Hepatic stellate cell (primary cell): ENCODE measurements at places on chromosomes 4 and X.

DNA sequence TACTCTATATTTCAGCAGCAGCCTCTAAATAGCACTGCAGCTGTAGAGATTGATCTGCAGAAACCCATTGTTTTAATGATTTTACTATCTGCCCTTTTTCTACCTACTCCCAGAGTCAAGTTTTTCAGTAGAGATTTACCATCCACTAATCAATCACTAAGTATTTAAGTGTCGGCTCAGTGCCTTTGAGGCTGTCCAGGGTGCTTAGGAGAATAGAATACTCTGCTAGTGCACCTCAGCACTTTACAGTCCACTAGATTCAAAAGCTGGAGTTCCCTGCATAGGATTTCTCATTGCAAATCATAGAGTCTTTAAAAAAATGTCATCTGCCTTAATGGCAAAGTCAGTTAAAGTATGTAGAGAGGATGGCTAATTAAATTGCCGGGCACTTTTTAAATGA is 29.6 kb upstream of the ANAPC4 start:
- DNase-seq = no peak

DNA sequence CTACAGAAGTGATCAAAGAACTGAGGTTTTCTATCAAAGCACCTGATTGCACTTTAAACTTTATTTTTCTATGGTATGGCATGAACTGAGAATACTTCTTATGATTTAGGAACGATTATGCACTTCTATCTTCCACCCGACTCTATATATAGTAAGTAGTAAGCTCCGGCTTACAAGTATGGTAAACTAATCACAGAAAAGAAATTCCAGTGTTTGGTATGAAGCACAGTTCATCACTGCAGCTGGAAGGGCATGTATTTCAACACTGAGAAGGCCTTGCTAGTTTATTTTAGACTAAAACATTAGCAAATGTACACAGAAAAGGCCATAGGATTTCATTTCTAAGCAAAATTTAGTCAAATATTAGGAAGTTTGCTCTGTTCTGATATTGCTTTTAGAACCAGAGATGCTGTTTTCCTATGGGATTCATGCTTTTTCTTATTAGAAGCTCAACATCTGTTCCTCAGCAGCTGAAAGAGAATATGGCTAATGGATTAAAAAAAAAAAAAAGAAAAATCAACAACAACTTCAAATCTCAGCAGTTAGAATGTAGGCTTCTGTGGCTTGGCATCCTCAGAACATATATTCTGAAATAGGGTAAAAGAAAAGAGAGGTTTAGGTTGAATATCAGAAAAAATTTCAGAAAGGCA is 273.5 kb downstream of the C4orf33 start:
- DNase-seq = no peak

- no peak for DNase-seq
Observed at GRCh38 chr4:6349896-6350603, 80.4 kb downstream of the WFS1 start.

GRCh38 chr4:8832113-8832915 is 39.3 kb downstream of the HMX1 start:
- DNase-seq = no peak

GRCh38 chrX:11272290-11272689 is 20.9 kb upstream of the AMELX start:
- DNase-seq = no peak

GRCh38 chr4:165308166-165308565 is 19.3 kb upstream of the MSMO1 start:
- DNase-seq = no peak

DNA sequence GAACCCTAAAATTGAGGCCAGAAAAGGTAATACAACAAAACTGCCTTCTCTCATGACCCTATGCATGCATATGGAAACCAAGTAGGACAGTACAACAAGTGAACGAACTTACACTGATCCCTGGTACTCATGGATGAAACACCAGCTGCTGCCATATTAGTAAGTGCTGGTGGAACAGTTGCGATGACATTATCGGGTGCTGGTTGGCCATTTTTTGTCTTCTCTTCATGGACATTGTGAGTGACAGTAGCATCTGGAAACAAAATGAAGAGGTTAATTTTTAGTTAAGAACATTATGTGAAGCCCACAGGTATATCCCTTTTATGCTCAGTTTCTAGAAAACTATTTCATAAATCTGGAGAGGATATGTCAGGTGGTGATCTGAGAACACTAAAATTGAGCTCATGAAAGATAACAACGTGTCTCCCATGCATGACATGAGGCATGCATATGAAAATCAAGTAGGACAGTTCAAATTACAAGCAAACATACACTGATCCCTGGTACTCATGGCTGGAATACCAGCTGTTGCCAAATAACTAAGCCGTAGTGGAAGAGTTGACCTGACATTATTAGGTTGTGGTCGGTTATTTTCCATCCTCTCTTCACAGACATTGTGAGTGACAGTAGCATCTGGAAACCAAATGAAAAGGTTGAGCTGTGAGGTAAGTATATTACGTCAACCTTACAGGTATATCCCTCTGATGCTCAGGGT is 74.2 kb upstream of the CT45A1 start:
- no peak for DNase-seq

DNA sequence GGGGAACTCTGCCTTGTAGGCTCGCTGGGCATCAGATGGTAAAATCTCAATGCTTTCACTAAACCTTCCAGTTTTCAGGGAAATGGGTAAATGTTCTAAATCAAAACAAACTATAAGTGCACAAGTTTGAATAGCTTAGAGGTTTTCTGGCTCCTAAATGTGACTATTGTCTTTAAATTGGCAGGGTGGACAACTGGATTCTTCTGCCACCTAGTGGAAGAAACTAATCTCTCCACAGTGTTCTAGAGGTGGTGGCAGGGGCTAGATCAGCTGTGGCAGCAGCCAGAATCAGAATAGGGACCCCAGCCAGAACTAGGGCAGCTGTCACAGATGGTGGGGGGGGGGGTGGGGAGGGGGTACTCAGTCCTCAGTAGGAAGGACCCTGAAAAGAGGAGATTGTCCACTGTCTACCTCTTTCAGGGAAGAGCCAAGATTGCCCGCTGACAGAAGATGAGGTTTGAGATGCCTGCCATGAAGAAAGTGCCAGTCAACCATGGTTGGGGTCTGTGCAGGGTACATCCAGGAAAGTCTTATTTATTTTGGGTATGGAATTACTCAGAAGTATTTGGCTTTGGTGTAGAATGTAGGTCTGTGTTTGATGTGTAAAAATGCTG is 201.4 kb downstream of the CCNG2 start:
- DNase-seq = peak; percentile 29

DNA sequence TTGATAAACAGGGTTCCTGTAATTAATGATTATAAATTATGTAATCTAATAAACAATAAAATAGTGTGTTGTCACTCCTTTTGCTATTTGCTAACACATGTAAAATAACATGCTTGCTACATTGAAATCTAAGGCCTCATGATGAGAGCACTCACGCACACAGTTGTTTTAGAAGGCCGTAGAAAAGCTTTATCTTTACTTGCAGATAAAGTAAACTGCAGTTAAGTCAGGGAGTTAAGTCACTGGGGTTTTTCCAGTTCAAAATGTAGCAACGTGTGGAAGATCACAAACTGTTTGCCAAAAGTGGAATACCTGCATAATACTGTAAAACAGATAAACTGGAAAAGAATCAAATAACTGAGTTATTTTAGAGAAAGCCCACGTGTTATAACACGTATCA is 187.3 kb upstream of the PACRGL start:
- DNase-seq = no peak

DNA sequence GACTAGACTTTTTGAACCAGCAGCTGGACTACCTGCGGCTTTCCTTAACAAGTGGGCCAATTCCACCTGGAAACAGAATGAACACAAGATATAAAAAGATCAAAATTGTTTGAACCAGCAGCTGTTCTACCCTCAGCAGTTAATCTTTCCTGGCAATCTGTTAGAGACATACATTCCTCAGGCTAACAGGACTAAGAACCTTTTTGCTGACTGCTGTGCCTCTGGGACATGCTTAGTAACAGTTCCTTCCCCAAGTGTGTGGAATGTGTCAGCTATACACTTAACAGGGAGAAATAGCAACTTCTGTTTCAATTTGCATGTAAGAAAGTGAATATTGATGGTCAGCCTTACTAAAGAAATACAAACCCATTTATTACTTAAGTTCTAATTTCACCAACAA is 554.4 kb downstream of the ARAP2 start:
- no peak for DNase-seq

DNA sequence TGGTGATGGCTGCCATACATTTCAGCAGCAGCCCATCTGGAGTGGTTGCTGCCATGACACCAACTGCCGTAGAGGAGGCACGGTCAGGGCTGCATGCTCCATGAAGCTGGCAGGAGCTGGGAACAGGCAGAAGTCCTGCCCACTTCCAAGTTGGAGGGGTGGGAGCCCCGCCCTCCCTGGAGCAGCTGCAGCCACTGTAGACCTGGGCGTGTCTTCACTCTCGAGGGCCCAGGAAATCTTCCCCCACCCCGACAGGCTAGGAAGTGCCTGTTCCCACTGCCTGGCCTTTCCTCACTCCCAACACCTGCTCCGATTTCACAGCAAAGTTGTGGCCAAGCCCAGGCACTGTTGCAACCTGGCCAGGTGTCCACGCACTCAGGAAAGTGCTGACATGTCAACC is 42.3 kb downstream of the NALF2 start:
- no peak for DNase-seq

- DNase-seq = no peak
Observed at GRCh38 chr4:184807797-184808712, 17.7 kb downstream of the ACSL1 start.

GRCh38 chr4:101292214-101292613 is 55.1 kb downstream of the PPP3CA start:
- no peak for DNase-seq

- no peak for DNase-seq
Observed at GRCh38 chrX:15973946-15974345, 119.3 kb upstream of the AP1S2 start.

DNA sequence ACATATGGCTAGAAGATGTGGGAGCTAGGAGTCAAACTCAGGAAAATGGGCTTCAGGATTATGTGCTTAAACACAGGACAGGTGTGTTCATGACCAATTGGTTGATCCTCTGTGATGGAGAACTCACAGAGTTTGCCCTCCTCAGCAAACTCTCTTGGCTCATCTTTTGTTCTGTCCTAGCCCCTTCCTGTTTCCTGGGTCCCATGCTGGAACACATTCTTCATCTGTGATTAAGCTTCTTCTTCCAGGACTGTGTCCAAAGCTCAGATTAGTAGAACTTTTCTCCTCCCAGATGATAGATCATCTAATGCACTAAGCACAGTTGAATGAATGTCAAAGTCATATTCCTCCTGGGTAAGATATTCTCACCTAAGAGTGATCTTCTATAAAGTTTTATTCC is 38.8 kb upstream of the TCEANC start:
- no peak for DNase-seq

- no peak for DNase-seq
Observed at GRCh38 chr4:175413561-175413960, 398.5 kb downstream of the GPM6A start.

- DNase-seq = no peak
Observed at GRCh38 chr4:15935504-15936402, 2.8 kb downstream of the FGFBP1 start.

DNA sequence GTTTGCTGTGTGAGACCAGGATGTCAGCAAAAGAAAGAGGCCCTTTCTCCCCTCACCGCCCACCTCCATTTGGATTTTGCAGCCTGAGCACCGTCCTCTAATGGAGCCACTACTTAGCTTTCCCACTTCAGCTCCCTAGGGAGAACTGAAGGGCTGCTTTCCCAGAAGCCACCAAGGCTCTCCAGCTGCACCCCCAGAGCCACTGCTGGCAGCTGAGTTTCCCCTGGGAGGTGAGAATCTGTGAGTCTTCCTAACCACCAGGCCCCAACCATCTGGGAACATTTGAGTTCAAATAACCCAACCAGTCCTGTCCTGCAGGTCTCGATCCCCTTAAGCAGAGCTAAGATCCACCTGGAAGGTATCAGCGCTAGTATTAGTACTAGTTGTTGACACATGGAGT is 173.1 kb upstream of the USP9X start:
- DNase-seq = no peak
